ENCODE measurements at places on chromosomes 7 and 10.
A peak's percentile ranks its signal among the peaks of the same experiment; 100 is the strongest.

DNA sequence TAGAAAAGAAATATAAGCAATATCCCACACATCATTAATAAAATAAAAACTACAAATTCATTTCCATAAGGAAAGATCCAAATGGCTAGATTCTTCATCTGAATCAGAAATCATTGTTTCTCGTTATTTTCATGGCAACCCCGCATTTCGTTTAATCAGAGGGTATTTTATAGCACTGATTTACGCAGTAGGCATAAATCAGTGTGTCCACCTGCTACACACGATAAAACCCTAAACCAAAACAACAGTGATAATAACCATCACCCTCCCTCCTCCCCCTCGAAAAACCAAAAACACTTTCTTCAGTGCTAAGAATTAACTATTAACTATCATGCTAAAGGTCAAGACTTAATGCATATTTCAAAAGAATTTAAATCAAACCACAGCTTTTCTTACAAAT, 16.5 kb downstream of the FKBP14 start:
- no peak for DNase-seq

- no peak for DNase-seq
Measured at GRCh38 chr10:4649471-4649870, 176.5 kb upstream of the AKR1E2 start.

GRCh38 chr10:113517901-113518260, 35.0 kb upstream of the HABP2 start:
- DNase-seq = no peak

DNA sequence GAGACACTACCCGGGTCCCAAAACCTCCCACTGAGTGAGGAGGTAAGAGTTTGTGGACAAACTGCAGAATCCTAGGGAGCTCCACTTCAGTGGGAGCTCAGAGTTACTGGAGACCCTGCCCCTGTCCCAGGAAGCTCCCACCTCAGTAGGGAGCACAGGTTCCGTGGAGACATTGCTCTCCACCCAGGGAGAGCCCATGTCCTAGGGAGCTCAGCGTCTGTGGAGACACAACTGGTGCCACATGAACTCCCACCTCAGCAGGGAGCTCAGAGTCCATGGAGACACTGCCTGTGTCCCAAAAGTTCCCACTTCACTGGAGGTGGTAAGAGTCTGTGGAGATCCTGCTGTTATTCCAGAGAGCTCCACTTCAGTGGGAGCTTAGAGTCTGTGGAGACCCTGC, 6.3 kb downstream of the MYO1G start:
- DNase-seq = no peak

DNA sequence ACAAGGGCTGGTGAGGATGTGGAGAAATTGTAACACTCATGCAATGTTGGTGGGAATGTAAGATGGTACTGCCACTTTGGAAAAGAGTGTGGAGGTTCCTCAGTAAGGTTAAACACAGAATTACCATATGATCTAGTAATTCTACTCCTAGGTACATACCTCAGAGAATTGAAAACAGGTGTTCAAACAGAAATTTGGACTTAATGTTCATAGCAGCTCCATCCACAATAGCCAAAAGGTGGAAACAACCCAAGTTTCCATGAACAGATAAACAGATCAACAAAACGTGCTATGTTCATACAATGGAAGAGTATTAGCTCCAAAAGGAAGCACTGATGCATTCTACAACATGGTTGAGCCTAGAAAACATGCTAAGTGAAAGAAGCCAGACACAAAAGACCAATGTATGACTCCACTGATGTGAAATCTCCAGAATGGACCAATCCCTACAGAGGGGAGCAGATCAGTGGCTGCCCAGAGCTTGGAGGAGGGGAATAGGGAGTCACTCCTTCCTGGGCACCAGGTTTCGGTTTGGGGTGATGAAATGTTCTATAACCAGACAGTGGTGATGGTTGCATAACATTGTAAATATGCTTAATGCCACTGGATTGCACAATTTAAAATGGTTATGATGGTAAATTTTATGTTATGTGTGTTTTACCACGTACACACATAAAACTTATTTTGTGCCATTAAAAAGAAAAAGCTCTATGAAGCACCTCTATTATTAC, 5.7 kb upstream of the WDR86 start:
- no peak for DNase-seq

GRCh38 chr10:33520223-33520622, 185.8 kb upstream of the NRP1 start:
- DNase-seq = no peak

DNA sequence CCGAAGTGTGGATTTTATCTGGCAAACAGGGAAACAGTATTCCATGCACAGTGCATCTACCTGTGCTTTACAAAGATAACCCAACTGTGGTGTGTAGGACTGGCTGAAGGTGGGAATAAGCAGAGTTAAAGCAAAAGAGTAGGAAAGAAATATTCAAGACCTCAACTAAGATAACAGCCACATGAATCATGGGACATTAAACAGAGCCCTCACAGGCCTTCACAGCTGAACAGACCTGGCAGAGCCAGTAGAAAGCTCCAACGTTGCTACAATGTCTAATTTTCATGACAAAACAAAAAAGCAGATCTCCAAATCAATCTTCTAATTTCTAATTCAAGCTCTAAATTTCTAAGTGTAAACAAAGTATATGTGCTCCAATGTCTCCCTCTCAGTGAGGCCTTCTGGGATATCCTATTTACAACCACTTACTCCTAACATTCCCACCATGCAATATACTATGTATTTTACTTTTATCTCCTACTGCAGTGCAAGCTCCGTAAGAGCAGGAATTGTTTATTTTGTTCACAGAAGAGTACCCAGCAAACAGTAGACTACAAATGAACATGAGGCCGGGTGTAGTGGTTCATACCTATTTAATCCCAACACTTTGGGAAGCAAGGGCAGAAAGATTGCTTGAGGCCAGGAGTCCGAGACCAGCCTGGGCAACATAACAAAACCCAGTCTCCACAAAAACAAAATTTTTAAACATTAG, 63.5 kb downstream of the UBE2H start:
- no peak for DNase-seq

DNA sequence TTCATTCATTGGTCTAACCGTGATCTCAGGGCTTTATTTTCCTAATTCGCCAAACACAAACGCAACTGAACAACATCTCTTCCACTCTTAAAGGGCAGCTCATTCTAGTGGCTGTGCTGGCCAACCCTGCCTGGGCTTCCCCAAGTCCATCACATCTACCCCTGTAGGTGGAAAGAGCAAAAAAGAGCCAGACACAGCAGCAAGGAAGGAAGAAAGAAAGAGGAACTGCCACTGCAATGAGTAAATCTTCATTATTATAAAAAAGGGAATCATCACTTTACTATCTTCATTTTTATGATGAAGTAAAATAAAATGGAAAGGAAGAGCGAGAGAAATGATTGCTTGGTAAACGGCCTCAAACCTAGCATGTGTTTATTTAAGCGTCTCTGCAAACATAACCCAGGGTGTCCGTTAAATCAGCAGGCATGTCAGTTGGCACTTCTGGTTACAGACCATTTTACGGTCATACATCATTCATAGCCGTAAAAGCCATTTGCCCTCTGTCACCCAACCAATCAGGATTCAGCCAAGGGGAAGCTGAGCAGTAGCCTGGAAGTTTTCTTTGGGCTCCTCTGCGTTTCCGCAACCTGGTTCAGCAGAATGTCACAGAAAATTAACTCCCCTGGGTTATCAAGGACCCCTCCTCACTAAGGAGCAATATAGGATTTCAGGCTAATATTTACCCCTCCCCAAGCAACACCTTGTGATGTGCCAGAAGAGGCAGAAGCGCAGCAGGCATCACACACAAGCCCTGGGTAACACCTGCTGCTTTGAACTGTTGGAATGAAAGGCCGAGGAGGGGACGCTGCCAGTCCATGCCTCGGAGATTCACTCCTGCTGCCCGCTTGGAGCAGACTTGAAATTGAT, 234.0 kb downstream of the SNX10 start:
- no peak for DNase-seq

DNA sequence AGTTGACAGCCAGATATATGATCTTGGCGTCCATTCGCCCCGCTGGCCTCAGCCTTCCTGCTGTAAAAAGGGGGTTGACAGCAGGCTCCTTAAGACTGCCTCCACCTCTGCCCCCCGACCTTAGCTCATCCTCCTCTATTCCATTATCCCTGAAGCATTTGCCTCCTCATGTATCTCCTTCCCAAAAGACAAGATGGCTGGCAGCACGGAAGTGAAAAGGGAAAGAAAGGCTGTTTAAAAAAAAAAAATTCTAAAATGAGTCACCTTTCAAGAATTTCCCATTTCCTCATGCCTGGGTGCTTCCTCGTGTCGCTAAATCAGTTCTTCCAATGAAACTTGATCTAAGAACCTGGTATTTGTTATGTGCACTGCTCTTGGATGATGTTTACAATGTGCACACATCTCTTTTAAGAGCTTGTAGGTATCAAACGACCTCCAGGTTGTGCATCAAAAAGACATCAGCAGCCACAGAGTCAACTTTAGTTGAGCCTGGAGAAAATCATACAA, 1.7 kb downstream of the SCRN1 start:
- peak; percentile 78 for DNase-seq

- DNase-seq = no peak
Measured at GRCh38 chr10:112768121-112768520, 181.9 kb upstream of the TCF7L2 start.

GRCh38 chr7:112015146-112015545, 191.1 kb downstream of the DOCK4 start:
- no peak for DNase-seq

GRCh38 chr7:30281791-30282190, 2.6 kb upstream of the ZNRF2 start:
- no peak for DNase-seq

DNA sequence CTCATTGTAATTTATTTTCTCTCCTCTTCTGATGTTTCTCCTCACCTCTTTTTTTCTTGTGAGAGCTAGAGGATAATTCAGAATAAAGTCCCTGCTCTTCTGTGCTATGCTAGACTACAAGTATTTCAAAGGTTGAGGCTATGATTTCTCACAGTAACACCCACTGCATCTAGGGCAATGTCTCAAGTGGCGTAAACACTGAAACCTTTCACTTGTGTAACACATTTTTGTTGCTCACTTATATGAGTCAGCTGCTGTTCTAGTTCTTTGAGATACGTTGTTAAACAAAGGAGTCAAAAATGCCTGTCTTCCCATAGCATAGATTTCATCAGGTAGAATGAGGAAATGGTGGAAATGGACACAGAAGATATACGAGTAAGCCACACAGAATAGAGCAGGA, 305.1 kb upstream of the PITRM1 start:
- DNase-seq = no peak

DNA sequence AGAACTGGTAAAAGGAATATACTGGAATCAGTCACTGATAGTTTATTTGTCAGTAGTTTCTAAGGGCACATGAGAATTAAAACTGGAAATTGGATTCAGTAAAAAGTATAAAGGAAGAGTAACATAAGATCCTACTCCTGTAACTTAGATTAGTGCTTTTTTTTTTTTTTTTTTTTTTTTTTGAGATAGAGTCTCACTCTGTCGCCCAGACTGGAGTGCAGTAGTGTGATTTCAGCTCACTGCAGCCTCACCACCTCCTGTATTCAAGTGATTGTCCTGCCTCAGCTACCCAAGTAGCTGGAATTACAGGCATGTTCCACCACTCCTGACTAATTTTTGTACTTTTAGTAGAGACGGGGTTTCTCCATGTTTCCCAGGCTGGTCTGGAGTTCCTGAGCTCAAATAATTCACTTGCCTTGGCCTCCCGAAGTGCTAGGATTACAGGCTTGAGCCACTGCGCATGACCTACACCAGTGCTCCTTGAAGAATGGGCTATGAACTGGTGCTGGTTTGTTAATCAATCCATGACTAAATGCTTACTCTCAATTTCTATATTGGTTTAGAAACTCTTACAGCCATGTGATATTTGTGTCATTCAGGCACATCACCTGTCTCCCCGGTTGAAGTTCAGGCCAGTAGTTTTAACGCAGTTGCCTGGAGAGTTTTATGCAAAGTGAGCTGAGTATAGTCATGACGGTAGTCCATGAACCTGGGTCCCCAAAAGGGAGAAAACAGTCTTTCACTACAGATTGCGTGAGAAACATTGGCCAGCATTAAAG, 65.0 kb downstream of the ZEB1 start:
- DNase-seq = no peak

DNA sequence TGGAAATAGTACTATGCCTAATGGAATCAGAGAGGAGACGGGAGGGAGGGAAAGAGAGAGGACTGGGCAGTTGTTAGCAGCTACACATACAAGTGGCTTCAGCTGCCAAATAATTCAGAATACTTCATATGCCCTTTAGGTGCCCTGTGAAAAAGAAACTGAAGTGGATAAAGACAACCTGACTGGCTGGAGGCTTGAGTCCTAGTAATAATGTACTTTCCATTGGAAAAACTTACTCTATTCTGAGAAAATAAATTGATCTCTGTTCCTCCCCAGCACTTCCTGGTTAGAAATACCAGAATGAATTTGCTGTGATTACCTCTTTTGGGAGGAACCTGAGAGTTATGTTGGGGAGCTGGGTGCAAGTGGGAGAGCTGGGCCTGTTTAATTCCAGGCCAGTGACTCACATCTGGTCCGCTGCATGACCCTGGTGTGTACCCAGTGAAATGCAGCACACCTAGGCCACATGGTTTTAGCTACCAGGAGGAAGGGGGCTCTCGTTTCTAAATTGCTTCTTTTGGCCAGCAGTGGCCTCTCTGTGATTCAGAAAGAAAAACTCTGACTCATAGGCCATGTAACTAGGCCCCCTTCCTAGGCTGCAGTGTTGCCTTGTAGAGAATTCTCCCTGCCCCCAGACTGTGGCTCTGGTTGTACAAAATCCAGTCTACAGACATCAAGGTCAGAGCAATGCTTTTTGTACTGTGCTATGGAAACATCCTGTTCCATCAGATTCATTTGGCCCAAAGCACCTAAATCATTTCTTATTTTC, 6.5 kb downstream of the AGFG2 start:
- DNase-seq = peak; percentile 79

Measured in H54 (cell line).